ENCODE measurements at places on chromosomes 11 and 22. TPM values are rescaled to one million over a fixed set of nuclear protein-coding genes. Genes with fewer than 3 reads are reported as not detected.

The PRRG4 gene
- total RNA-seq = 29.9 TPM

- no peak for DNase-seq
Measured at GRCh38 chr11:69718147-69718546, 14.3 kb upstream of the FGF19 start.

GRCh38 chr11:28743061-28743550 is 634.9 kb downstream of the METTL15 start:
- no peak for DNase-seq

The PANX3 gene
- total RNA-seq = not detected
